ENCODE measurements at places on chromosomes 11 and 22.
A peak's percentile ranks its signal among the peaks of the same experiment; 100 is the strongest.

DNA sequence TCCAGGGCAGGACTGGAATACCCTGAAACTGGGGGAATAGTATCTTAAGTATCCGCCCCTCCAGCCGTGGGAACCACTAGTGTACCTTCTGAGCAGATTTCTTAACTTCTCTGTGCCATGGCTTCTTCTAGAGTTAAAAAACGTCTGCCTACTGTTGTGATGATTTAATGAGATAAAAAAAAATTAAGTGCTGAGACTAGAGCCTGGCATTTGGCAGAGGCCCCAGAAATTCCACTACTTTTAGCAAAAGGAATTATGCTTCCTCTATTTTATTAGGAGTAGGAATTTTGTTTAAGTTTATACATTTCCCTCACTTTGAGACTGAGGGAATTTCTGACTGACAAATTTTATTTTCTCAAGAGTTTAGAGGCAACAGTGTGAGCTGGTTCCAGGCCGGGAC is 371.2 kb upstream of the B3GAT1 start:
- no peak for DNase-seq

DNA sequence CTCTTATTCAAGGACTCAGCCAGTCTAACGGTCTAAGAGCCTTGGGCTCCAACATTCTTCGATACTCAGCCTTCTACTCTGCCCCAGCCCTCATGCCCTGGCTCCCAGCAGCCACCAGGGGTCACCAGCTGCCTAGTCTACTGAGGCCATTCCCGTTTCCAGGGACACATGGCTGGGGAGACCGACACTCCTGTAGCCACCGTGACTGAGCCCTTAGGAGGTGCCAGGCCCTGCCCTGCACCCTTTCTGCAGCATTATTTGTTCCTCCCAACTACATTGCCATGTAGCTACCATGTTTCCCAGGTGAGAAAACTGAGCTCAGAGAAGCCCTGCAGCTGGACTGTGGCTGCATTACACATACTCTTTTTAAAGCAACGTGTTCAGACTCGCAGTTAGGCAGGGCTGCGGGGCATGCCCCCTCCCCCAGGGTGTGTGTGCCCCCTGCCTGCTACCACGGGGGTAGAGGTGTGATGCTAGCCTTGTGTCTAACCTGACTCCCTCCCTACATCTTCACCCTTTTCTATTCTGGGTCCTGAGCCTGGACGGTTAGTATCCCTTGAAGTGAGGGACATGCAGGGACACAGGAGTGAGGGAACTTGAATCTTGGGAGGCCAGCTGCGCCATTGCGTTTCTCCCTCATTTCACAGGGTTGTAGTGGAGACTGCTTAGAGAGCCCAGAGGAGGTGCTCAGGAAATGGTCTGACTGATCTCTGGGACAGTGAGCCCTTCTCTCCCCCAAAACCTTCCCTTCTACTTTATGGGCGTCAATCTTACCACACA is 17.5 kb downstream of the ATG16L2 start:
- DNase-seq, result peak; percentile 71

DNA sequence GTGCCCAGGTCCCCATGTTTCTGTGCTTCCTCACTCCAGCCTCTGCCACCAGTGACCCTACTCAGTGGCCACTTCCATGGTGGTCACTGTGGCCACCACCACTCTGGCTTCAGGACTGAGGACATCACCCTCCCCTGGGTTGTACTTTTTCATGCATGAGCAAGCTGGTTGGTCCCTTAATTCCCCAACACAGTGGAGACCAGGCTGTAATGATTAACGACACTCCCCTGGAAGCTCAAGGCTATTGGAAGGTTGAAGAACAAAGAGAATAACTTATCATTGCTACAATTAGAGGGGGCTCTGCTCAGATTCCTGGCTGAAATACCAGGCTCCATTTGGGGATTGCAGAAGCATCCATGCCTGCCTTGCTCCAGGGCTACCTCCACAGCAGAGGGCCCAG is 10.5 kb downstream of the PLAAT4 start:
- DNase-seq, result no peak

DNA sequence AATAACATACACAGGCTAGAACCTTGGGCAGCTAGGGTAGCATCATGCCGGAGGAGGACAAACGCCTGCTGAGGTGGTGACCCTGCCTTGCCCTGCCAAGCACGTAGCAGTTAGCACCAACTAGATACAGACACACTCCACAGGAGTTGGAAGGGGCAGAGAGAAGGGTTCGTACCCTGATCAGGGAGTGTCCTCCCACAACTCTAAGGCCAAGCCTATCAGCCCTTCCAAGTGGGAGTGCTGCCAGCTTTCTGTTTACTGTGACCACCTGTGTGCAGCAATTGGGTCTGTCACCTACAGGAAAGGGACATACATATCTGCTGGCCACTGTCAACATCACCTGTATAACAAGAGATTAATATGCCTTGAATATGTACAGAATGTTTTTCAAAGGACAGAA is 1.9 kb upstream of the THAP7 start:
- no peak for DNase-seq

DNA sequence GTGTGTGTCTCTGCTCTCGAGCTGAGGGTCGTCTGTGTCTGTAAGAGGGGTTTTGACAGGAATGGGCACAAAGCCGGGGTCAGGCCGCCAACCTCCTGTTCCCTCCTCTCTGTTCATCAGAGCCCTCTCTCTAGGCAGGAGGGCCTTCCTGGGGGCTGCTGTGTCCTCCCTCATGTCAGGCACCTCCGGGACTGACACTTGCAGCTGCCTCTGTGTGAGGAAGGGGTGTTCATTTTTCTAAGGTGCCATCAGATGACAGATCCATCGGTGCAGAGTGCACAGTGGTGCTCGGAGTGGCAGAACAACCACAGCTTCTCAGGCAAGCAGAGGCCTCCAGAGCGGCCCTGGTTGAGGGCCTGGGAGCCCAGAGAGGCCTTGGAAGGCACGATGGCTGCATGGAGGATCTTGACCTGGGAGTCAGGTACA is 265.4 kb upstream of the B3GAT1 start:
- no peak for DNase-seq

DNA sequence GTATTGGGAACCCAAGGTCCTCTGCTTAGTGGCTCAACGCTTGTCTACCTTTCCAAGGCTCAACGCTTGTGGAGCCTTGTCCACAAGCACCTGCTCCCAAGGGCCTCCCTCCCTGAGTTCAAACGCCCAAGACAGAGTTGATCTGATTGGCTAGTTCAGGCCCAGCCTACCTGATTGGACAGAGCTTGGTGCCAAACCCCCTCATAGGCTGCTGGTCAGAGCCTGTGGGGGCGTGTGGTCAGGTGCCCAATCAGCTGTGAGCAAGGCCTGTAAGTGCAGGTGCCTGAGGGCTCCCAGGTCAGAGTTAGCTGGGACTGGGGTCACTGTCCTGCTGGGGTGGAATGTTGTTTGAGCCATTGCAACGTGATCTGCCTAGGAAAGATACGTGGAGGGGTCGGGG is 16.9 kb upstream of the TMPRSS6 start:
- no peak for DNase-seq

DNA sequence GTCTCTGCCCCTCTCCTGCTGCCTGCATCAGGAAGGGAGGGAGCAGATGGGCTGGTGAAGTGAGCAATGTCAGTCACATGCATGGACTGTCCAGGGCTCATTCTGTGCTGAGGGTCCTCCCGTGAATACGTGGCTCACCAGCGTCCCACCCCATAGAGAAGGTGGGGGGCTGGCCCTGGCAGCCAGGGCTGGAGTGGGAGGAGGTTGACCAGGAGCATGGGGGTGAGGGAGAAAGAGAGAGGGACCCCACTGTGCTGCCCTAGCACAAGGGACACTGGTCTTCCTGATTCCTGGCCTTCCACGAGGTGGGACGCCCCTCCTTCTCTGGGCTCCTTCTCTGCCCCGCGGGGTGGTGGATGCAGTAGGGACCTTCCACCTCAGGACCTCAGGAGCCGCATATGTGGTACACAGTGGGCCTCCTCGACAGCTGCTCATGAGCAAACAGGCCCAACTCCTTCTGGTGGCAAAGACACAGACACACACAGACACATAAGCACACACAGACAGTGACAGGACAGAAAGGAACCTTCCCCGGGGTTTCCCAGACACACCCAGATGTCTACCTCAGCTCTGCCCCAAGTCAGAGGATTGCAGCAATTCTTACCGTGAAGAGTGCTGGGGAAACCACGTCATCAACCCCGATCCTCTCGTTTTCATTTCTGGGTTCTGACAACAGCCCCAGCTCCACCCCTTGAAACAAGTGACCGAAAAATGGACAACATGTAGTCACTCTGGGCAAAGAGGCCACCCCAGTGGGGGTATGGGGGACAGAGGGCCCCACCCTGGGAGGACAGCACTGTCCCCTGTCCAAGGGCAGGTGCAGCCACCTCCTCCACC is 3.6 kb upstream of the APOBEC3A start:
- no peak for DNase-seq

- no peak for DNase-seq
Measured at GRCh38 chr11:69744435-69744834, 30.7 kb downstream of the FGF4 start.

GRCh38 chr11:124798991-124799347 is 1.2 kb downstream of the MSANTD2 start:
- no peak for DNase-seq

DNA sequence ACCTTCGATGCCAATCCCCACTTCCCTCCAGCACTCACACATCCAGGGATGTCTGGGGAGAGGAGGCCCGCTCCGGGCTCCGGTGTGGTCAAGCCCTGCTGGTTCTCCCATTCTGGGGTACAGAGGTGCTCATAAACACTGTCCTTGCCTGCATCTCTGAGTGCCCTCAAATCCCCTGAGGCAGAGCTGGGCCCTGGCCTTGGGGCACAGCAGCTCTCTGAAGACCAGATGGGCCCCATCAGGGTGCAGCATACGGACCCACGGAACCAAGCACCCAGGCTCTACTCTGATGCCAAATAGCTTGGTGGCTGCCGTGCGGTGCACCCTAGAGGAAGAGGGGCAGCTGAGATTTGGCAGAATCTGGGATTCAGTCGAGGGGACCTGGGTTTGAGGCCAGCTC is 35.7 kb upstream of the NNMT start:
- DNase-seq, result no peak

GRCh38 chr11:21622566-21622965 is 570.3 kb upstream of the ANO5 start:
- DNase-seq, result no peak

DNA sequence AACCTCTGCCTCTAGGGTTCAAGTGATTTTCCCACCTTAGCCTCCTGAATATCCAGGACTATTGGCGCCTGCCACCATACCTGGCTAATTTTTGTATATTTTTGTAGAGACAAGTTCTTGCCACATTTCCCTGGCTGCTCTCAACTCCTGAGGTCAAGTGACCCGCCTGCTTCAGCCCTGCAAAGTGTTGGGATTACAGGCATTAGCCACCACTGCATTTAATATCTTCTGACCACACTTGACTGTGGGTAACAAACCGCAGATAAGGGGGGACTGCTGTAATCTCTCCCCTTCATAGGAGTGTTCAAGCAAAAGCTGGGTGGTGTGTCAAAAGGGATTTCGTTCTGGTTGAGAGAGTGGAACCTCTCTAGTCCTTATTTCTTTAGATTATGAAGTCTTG is 53.4 kb downstream of the GRAMD1B start:
- no peak for DNase-seq

DNA sequence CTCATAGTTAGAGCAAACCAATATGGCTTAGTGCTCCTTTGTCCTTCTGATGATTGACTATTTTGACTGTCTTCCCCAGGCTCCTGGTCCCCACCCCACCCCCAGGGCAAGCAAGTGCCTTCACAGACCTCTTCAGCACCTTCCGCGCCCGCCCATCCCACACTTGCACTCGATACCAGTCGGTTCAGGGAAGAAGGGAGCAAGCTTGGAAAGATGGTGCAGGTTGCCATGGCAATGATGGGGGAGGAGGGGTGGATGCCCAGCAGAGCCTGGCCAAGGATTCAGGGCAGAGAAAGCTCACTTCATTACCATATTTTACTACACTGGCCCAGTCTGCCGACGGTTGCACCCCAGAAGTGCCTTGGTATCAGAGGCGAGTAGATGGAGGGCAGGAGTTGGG is 2.2 kb downstream of the TMEM132A start:
- no peak for DNase-seq

- no peak for DNase-seq
Measured at GRCh38 chr11:61761440-61762222, 9.2 kb downstream of the MYRF start.

DNA sequence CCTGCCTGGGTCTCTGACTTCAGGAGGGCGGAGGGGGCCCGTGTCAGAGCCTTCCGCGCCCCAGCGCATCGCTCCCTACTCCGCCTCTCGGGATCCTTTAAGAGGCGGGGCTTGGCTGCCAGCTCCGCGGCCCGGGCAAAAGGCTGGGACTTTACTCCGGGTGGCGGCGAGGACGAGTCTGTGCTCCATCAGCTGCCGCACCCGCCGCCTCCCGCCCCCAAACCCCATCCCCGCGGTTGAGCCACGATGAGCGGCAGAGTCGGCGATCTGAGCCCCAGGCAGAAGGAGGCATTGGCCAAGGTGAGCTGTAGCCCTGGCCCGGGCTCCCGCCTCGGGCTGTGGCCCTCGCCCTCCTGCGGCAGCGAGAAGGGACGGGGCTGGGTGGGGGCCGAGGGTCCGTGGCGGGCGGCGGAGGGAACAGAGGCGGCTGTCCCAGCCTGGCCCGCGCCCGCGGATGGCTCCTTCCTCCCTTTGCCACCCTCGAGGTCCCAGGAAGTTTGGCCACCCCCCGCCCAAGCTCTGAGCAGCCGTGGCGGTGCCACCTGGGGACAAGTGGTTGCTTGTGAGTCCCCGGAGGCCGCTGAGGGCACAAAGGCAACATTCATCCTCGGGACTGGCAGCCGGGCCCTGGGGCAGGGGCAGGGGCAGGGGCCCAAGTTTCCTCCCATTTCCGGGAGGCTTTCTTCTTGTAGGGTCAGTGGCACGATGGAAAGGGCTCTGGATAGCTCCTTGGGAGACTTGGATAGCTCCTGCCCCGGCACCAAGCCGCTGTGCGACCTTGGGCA is at the start of gene SEC14L2:
Gene SEC14L2 (plus strand): TSS at position 148 of the 785 bp plus-strand sequence. CDS start 99 bp downstream, at position 247.
- peak; percentile 42 for DNase-seq

GRCh38 chr22:32353840-32354239 is 3.8 kb upstream of the RFPL3 start:
- DNase-seq, result no peak

- DNase-seq, result peak; percentile 88
Measured at GRCh38 chr22:31346255-31346732, at the start of gene PATZ1. TSS of gene PATZ1 (minus strand) at chr22:31346346. CDS start at chr22:31345602, 744 bp downstream.

DNA sequence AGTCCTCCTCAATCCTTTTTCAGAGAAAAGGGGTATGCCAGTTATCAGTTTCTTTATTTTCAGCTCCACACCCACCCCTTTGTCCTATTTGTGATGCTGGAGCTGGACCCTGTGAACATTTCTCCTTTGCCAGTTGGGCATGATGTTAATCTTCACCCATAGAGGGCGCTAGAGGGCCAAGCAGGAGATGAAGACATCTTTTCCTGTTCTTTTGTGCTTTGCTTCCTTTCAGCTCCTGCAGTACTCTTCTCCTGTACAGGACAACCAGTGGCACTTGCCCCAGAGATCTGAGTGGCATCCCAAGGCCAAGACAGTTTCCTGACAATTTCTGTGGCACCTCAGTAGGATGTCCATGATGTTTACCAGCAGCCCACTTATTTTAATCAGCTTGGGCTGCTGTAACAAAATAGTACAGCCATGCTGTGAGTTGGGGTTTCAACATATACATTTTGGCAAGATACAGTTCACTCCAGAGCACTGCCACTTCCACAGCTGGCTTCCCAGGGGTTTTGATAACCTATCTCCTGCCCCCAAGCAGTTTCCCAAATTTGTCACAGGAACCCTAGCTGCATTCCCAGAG is 4.6 kb downstream of the SAA2 start:
- peak; percentile 89 for DNase-seq
